ENCODE measurements at places on chromosomes 5 and 9.
A peak's percentile ranks its signal among the peaks of the same experiment; 100 is the strongest.

DNA sequence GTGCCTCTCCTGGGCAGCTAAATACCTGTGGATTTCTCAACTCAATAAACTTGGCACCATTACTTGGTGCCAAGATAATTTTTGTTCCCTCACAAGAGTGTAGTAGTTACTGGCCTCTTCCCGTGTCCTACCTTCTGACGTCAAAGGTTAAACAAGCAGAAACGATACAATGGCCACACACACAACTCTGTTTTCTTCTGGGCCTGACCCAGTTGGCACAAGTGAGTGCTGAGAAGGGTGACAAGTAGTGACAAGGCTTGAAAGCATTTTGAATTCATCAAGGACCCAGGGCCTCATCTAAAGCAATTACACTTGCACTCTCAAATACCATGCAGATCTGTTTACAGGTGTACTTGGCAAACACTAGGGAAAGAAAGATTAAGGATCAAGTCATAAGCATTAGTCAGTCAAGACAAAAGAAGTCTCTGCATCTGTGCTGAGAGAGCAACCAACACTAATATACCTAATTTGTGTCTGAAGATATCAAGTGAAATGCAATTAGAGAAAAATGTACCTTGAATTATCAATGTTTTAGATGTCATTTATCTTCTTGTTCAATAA is 30.8 kb downstream of the RASEF start:
- DNase-seq: no peak

GRCh38 chr5:77379558-77380061 is 112.5 kb downstream of the WDR41 start:
- peak; percentile 38 for DNase-seq

DNA sequence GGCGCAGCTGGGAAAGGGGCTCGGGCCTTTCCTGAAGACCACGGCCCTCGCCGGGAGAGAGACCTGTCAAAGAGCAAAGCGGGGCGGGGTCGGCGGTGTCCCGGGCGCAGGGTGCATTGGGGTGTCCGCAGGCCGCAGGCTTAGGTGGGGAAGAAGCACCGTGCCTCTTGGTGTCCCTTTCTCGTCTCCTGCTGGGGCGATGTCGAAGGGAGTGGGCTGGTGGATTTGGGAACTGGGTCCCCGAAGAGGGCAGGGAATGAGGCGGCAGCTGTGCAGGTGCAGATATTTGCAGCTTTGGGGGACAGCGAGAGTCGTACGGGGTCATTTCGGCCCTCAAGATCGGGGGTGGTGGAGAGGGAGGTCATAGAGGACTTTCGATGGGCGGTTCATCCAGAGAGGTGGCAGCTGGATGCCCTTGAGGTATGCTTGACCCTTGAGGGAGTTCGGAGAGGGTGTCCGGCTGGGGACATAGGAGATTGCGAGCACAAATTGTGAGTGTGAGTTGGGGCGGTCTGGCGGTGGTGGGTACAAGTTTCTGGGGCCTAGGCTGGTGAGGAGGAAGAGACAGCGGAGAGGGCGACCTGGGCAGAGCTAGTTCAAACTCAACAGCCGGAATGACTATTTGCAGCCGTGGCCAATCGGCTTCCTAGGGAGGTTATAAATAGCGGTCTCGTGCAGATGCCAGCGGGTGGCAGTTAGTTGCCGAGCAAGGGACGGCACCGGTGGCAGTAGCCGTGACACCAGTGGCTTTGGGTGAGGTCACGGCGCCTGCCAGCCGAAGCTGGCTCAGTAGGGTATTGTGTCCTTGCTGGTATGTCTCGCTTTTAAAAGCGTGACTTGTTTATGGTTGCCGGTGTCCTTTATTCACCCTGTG is 601 bp downstream of the NNT start:
- DNase-seq: peak; percentile 61

GRCh38 chr9:119736491-119737454 is 367.5 kb upstream of the BRINP1 start:
- DNase-seq: no peak

DNA sequence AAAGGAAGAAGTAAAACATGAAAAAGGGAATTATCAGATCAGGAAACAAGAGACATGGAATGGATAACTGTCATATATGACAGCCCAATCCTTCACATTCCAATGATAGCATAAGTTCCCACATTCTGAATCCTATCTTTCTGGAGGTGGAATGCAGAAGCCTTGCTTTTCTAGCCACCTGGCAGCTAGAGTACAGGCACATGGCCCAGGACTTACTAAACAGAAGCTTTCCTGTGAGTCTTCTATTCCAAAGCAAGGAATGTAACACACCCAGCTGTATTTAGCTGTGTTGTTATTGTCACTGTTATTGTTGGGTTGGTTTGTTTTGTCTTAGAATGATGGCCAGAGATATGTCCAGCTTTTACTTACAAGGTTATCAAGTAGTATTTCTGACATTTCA is 780.5 kb upstream of the ZNF608 start:
- no peak for DNase-seq

- no peak for DNase-seq
Observed at GRCh38 chr5:80234116-80234948, 21.5 kb downstream of the SERINC5 start.

DNA sequence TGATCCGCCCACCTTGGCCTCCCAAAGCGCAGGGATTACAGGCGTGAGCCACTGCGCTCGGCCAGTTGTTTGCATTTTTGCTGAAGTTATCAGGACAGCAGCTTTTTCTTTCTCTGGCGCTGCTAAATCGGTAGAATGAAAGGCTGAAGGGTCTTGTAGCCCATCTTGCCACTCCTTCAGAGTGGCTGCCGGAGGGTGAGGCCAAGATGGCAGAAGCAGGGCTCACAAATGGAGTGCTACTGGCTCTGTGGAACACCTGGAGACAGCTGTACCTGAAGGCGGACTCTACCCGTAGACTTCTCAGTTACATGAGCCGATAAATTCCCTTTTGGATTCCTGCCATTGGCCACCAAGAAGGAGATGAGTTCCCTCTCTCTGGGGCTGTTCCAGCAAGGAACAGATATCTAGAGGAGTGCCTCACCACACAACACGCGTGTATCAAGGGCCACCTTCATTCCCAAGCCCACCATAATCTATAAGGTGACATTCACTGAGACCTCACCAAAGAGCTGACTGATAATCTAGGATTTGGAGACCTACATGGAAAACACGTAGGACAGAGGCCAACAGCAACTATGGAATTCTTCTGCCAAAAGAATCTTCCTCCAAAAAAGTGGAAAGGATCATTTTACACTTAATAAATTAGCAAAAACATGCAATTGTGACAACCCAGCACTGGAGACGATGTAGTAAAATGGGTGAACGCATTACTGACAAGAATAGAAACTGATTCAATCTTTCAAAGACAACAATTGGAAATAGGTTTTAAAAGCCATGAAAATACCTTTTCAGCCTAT is 21.8 kb downstream of the STK10 start:
- no peak for DNase-seq

DNA sequence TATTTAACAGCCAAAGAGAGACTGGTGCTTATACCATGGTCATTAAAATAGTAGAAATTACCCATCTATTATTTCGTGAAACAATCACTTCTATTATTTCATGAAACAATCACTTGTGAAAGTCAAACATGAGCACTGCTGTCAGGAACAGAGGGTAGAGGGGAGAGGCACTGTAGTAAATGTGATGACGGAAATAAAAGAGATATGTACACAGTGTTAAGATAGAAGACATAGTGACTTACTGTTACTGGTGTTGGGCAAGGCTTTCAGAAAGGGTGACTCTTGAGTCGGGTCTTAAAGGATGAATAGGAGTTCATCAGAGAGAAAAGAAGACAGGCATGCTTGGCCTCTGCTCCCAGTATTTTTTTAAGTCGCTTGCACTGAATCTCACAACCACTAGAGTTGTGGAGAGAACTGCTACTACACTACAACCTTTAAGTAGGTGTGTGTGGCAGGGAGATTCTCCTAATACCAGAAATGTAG is 162.6 kb upstream of the GNA14 start:
- no peak for DNase-seq

- no peak for DNase-seq
Observed at GRCh38 chr9:131856105-131856504, 116.2 kb upstream of the RAPGEF1 start.

- no peak for DNase-seq
Observed at GRCh38 chr9:135693265-135693664, 6.0 kb downstream of the SOHLH1 start.

DNA sequence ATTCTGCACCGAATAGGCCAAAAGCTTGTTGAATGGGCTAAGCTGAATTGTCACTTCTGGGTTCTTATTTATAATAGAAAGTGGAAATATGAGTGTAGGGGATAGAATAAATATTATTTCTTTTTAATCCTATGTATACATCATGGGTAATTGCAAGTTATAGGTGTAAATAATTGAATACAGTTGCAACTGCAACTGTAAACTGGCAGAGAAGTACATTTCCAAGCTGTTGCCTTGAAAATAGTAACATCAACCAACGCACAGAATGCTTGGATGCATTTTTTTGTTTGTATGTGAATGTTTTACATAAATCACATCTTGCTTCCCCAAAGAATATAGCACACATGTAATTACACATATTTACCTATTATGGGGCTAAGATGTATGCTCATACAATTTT is 234.1 kb downstream of the NNT start:
- DNase-seq: no peak

DNA sequence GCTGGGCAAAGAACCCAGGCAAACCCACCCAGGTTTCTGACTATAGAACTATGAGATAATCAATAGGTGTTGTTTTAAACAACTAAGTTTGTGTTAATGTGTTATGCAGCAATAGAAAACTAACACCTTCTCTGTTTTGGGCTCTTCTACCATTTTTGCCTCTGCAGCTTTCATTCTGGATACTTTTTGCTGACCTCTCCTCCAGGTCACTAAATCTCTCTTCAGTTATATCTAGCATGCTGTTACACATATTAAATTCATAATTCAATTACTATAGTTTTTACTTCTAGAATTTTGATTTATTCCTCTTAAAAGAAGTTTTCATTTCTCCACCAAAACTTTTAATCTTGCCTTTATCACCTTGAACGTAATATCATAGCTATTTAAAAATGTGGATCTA is 17.2 kb downstream of the MAPK9 start:
- DNase-seq: no peak

- DNase-seq: no peak
Observed at GRCh38 chr9:131622523-131622922, 77.2 kb downstream of the PRRT1B start.

DNA sequence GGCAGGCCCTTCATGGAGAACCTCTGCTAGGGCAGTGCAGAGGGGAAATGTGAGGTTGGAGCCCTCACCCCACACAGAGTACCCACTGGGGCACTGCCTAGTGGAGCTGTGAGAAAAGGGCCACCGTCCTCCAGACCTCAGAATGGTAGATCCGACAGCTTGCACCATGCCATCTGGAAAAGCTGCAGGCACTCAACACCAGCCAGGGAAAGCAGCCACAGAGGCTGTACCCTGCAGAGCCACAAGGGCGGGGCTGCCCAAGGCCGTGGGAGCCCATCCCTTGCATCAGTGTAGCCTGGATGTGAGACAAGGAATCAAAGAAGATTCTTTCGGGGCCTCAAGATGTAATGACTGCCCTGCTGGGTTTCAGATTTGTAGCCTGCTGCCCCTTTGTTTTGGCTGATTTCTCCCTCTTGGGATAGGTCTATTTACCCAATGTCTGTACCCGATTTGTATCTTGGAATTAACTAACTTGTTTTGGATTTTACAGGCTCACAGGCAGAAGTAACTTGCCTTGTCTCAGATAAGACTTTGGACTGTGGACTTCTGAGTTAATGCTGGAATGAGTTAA is 16.6 kb upstream of the ZDHHC11 start:
- no peak for DNase-seq

DNA sequence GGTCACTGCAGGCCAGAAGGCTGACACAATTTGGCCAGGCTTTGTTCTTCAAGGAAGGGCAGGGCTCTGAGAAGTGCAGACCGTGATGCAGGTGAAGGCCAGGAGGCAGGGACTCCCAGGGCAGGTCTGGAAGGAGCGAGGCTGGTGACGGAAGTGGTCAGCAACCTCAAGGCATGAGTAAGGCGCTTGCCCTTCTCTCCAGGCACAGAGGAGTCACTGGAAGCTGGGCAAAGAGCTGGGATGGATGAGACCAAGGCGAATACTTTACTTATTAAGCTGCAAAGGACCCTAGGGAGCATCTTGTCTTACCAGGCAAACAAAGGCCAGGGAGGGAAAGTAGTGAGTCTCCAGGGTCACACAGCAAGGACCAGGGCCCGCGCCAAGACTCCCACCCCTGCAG is 18.6 kb downstream of the IRF1 start:
- DNase-seq: no peak

DNA sequence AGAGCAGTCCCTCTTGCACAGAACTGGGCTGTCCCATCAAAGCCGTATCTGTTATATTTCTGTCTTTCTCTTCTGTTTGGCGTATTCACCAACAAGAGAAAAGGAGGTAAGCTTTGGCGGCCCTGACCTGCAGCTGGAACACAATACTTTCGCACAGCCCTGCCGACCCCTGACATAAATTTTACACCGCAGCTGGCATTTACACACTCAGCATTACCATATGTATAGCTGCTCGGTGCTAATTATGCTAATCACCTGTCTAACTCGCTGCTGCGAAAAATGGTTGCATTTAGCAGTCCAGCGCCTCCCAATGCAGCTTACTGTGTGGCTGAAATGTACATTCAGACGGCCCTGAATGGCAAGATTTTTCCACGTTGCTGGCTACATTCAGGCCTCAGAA is 20.8 kb downstream of the PTCH1 start:
- DNase-seq: no peak

GRCh38 chr5:5140479-5141338 is 579 bp downstream of the ADAMTS16 start:
- DNase-seq: no peak

Data from activated T-helper 2 cell treated with anti-CD3 and anti-CD28 coated beads, Interferon-gamma antibody, Interleukin-2, Interleukin-4, amounts not matched to agents 10 μg/mL and 5 μg/mL and 100 μg/mL, durations not matched to agents 14 hours and 24 hours and 36 hours (primary cell).